ENCODE measurements at places on chromosomes 13 and 19. TPM values are rescaled to one million over a fixed set of nuclear protein-coding genes. Genes with fewer than 3 reads are reported as not detected.

DNA sequence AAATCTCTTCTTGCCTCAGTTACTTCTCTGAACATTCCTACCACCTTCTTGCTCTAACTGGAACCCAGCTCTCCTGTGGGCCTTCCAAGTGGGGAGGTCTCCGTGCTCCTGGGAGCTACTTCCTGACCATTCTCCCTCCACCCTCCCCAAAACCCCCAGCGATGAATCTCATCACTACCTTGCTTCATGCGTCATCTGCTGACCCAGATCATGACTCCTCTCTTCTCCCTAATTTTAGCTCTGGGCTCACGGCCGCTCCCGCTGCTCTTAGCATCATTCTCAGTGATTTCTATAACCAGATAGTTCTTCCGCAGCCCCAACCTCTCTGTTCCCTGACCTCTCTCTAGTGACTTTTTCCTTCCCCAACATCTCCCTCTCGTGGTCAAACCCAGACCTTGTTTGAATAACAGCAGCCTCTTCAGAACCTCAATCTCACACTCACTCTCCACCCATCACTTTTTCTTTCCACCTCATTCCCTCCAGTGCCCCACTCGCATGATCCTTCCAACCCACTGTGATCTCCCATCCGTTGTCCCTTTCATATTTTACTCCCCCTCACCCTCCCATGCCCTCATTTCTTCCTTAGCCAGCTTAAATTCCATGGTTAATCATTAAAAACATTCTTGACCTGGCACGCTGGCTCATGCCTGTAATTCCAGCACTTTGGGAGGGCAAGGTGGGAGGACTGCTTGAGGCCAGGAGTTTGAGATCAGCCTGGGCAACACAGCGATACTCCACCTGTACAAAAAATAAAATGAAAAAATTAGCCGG lies 21.8 kb downstream of the MRPS12 start:
- DNase-seq = peak; percentile 15

DNA sequence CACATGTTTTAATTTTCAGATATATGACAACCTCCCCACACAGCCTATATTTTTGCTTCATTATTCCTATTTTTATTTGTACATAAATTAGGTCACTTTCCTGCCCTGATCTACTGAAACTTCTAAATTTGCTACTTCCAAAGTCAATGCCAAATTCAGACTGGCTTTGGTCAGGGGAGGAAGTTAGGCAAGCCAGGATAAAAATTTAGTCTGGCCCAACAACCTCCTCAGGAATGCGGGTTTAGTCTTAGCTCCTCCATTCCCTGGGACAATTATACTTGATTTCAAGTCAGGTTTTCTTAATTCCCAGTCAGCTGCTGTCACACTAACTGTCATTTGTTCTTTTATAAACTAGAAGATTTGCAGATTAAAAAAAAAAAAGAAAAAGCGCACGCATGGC lies 84.3 kb downstream of the TM9SF2 start:
- DNase-seq = no peak

DNA sequence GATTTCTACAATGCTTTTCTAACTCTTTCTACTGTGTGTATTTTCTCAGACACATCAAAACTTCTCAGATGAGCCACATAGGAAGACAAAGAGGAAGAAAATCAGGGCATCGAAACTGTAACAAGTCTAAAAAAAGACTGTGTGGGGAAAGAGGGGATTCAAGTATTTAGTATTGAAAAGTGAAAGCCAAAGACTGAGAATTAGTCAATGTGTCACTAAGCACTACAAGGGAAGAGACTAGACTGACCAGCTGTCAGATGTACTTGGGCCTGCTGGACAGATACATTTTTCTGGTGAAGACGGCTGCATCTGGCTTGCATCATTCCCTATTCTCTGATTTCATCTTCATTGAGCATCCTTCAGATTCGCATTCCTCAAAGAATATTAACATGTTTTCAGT lies 25.4 kb downstream of the COMMD6 start:
- no peak for DNase-seq

DNA sequence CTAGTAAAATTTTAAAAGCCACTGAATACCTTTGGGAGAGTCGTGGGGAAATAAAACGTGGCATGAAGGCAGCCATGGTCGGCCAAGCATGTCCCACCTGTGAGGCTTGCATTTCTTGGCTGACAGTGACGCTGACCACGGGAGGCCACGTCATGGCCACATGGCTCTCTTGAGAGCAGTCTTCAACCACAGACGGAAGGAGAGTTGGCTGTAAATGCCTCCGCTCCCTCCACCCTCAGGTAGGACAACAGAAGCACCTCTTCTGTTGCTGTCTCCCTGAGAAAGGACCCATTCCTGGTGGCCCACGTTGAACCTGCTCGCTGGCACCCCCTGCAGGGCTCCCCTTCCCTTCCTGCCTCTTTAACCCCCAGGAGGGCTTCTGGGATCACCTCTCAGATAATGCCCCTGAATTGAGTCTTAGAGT lies 10.6 kb upstream of the LRRC25 start:
- DNase-seq = no peak

- DNase-seq = no peak
Measured at GRCh38 chr19:19205416-19206410, 2.5 kb upstream of the NR2C2AP start.

- no peak for DNase-seq
Measured at GRCh38 chr13:110706570-110707372, 855 bp upstream of the CARS2 start.

DNA sequence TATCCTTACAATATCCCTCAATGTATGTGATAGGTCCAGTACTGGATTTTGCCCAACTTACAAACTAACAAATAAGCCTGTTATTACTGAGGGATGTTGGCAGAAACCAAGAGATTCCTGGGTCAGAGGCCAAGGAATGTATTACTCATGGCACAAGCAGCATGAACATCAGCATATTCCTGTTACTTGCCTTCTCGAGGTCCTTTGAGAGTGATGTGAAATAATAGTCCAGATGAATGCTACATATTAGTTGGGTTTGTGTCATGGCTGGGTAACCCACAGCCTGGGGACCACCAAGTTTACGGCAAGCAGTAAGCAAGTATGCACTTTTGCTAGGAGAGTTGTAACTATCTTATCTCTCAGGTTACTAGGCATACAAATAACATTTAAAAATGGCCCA lies 384.5 kb upstream of the GPC6 start:
- DNase-seq = peak; percentile 75

- DNase-seq = no peak
Measured at GRCh38 chr13:20652946-20653345, 50.6 kb upstream of the IL17D start.

- DNase-seq = no peak
Measured at GRCh38 chr19:20612711-20613316, 47.2 kb upstream of the ZNF737 start.

GRCh38 chr13:66266348-66266747 lies 963.8 kb downstream of the PCDH9 start:
- DNase-seq = no peak

DNA sequence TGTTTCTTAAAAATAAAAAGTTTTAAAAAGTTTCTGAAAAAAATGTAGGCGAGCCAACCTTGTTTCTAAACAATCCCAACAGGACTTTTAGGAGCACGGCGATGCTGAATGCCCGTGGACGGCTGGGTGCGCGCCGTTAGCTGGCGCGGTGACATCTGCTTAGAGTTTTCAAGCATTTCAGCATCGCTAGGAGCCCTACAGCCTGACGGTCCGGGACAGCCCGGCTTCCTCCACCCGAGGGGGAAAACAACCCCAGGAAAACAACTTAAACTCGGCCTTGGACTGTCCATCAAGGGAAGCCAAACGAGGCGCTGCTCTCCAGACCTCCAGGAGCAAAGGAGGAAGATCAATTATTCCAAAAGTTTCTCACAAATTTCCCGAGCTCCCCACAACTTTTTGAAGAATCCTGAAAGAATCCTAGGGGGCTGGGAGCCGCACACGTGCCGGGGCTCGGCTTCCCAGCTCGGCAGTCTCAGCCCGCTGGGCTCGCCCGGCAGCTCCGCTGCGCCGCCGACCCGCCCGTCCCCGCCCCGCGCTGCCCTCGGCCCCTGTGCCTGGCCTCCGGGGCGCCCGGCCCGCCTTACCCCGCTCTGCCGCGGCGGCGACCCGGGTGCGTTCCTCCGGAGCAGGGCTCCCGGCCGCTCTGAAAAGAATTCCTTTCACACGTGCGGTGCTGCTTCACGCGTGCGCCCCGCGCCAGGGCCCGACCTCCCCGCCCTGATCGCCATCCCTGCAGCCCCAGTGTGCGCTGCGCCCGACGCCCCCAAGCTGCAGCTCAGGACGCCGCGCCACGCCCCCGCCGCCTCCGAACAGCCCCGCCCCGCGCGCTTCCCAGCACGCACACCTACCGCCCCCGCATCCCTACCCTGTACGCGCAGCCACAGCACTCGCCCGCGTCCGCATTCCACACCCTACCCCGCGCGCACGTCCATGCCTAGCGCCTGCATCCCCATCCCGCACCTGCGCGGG lies at the start of gene GJA3:
GJA3 (minus strand) TSS at position 747 of the 969 bp plus-strand sequence. CDS start 17,764 bp downstream, outside the sequence.
- peak; percentile 32 for DNase-seq

GRCh38 chr13:106555631-106556328 lies 12.2 kb downstream of the ARGLU1 start:
- no peak for DNase-seq

- DNase-seq = no peak
Measured at GRCh38 chr19:37975071-37975470, 68.1 kb downstream of the SIPA1L3 start.

DNA sequence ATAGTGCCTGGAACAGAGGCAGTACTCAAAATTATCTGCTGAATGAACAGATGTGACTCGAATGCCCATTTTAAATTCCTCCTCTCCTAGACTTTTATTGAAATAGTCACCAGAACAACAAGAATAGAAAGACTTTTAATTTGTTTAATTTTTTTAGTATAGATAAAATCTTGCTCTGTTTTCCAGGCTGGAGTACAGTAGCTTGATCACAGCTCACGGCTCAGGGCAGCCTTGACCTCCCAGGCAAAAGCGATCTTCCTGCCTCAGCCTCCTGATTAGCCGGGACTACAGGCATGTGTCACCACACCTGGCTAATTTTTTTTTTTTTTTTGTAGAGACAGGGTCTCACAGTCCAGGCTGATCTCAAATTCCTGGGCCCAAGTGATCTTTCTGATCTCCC lies 120.9 kb upstream of the FREM2 start:
- DNase-seq = no peak

GRCh38 chr13:96503481-96503880 lies 413.6 kb downstream of the HS6ST3 start:
- DNase-seq = no peak

GRCh38 chr13:42581427-42581826 lies 7.5 kb downstream of the TNFSF11 start:
- DNase-seq = no peak

DNA sequence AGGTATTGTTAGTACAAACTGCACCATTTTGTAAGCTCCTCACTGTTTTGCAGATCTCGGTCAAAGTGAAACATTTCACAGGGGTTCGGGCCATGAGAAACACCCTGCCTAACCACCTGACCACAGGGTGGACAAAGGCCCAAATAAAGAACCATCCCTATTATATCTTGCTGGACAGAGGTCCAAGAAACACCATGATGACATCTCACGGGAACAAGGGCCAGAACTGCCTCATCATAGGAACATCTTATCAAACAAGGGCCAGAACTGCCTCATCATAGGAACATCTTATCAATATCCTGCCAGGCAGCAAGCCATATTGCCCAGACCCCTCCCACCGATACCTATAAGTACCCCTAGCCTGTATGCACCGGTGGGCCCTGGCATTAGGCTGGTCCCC lies 99.7 kb downstream of the PCDH9 start:
- DNase-seq = no peak

GRCh38 chr13:113616991-113617749 lies 32.6 kb downstream of the TFDP1 start:
- no peak for DNase-seq

- DNase-seq = peak; percentile 44
Measured at GRCh38 chr19:50167314-50167721, 4.2 kb upstream of the IZUMO2 start.

DNA sequence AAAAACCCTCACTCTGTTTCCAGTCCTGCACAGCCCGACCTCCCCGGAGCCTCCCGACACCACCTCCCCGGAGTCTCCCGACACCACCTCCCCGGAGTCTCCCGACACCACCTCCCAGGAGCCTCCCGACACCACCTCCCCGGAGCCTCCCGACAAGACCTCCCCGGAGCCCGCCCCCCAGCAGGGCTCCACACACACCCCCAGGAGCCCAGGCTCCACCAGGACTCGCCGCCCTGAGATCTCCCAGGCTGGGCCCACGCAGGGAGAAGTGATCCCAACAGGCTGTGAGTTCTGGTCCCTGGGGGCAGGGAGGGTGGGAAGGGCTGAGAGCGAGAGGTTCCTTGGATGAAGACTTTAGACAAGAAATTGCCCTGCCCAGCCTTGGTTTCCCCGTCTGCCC lies 5.4 kb downstream of the MADCAM1 start:
- no peak for DNase-seq

- DNase-seq = no peak
Measured at GRCh38 chr19:13138916-13139198, 11.3 kb downstream of the STX10 start.

GRCh38 chr13:27963491-27963890 lies 5.6 kb downstream of the CDX2 start:
- no peak for DNase-seq

- no peak for DNase-seq
Measured at GRCh38 chr13:34003656-34004055, 185.7 kb downstream of the RFC3 start.

GRCh38 chr19:37957176-37957575 lies 50.2 kb downstream of the SIPA1L3 start:
- DNase-seq = no peak

DNA sequence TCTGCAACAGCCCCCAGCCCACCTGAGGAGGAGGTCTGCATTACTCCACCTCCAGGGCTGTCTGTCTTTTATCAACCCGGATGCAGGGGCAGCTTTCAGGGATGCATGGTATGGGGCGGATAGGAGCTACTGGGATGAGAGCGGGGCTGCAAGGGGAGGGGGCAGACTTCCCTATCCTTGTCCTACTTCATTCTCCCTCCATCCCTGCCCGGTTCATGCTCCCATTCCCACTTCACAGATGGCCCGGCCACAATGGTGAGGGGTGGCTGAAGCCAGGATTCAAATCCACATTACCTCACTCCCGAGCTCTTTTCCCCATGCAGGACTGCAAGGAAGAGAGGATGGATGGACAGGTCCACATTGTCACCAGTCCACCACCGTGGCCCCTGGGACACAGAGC lies 40.5 kb upstream of the VSTM2B start:
- no peak for DNase-seq

DNA sequence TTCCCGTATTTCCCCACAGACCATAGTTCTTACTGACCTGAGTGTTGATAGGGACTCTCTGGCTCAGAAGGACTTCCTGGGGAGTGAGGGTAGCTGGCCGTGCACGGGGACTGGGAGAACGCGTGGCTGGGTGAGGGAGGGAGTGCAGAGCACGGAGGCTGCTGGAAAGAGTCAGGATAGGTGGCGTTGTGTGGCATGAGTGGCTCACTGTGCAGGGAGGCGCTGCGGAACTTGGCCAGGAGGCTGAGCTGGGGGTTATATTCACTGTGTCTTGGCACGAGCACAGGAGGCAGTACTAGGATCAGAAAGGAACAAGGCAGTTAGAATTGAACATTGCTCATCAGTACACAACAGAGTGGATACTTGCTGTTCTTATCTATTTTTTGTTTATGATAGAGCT lies 47.4 kb downstream of the SMAD9 start:
- DNase-seq = no peak

- no peak for DNase-seq
Measured at GRCh38 chr19:5439452-5439851, 15.8 kb upstream of the ZNRF4 start.

The RAVER1 gene
- 33.5 TPM for total RNA-seq

The WDR88 gene
- not detected for total RNA-seq

The GJB2 gene
- total RNA-seq = not detected

The VSIG10L gene
- 0.57 TPM for total RNA-seq

The OVOL3 gene
- not detected for total RNA-seq

The BEST2 gene
- not detected for total RNA-seq

The PCDH20 gene
- not detected for total RNA-seq

The ZNF471 gene
- 1.5 TPM for total RNA-seq

The SHISA7 gene
- not detected for total RNA-seq

The GCDH gene
- total RNA-seq = 27.2 TPM

The ALOX5AP gene
- total RNA-seq = 0.52 TPM
